ENCODE measurements at places on chromosomes 6 and 20.

- no peak for DNase-seq
These were observed 46.3 kb downstream of the CYP39A1 start for GRCh38 chr6:46606338-46606737.

- DNase-seq: no peak
These were observed 23.5 kb downstream of the PLEKHG1 start for GRCh38 chr6:150622941-150623874.

DNA sequence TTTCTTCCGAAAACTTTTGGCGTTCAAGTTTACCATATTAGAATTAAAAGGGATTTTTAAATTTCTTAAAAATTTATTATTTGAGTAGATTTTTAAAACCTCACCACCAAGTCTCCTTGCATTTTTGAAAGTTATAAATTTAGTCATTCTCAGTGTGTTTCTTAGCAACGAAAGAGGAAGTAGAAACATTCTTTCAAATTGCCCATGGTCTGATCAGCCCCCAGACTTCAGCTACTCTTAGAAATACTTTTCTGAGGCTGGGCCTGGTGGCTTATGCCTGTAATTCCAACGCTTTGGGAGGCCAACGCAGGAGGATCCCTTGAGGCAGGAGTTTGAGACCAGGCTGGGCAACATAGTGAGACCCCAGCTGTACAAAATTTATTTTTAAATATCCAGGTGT lies 15.1 kb upstream of the RTF2 start:
- peak; percentile 2 for DNase-seq

GRCh38 chr6:100259865-100260264 lies 204.9 kb downstream of the SIM1 start:
- no peak for DNase-seq

DNA sequence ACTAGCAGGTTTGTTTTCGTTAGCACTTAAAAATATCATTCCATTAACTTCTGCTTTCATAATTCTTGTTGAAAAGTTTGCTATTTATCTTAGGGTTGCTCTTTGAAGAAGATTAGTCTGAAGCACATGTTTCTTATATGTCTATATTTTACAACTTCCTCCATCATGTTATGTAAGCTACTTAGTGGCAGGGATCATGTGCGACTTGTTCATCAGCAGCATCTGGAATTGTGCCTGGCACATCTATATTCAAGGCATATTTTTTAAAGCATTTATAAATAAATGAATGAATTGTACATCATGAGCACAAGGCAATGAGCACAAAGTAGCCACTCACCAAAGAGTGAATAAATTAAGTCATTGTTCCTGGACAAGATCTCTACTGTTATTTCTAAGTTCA lies 187.2 kb upstream of the COL21A1 start:
- no peak for DNase-seq

- no peak for DNase-seq
These were observed 4.4 kb downstream of the CAP2 start for GRCh38 chr6:17397764-17398194.

DNA sequence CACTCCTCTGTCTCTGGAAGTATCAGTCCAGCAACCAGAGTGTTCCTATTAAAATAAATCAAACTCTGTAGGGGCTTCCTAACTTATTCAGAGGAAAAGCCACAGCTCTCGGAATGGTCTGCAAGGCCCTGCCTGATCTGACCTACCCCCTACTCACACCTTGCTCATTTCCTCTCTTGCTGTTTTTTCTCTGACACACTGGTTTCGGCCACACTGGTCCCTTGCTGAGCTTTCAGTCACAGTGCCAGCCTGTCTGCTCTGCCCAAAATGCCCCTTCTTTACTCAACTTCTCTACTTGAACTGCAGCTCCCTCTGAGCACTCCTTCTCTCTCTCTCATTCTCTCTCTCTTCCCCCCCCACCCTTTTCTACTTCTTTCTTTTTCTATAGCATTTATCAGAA lies 430.2 kb downstream of the UTRN start:
- no peak for DNase-seq

DNA sequence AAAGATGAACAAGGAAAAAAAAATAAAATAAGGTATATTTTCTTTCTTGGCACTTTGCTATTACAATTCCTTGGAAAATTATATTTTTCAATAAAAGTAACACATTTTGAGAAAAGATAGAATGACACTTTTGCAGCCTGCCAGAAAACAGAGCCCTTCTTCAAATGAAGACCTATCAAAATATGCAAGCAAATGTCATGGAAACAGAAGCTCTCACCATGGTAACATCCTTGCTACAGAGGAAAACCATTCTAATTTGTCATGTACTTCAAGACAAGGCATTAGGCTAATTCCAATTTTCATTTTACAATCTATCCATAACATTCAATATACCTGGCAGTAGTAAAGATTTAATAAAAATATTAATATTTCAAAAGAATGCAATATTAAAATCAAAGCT lies 177.9 kb downstream of the RNGTT start:
- no peak for DNase-seq

- no peak for DNase-seq
These were observed 538 bp downstream of the TTLL9 start for GRCh38 chr20:31870726-31871617.

DNA sequence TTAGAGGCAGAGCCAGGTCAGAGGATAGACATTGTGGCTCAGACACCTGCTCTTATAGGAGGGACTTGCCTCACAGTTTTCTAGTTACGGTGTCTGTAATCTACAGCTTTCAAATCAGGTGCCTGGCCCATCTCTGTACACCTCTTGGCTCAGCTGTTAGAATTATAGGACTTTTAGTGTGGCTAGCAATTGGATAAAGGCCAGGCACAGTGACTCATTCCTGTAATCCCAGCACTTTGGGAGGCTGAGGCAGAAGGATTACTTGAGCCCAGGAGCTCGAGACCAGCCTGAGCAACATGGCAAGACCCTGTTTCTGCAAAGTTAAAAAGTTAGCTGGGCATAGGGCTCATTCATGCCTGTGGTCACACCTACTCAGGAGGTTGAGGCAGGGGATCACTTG lies 20.0 kb downstream of the BRPF3 start:
- no peak for DNase-seq

GRCh38 chr20:37357481-37358365 lies 11.8 kb downstream of the SRC start:
- DNase-seq: peak; percentile 33

GRCh38 chr6:21087188-21087587 lies 506.4 kb upstream of the SOX4 start:
- no peak for DNase-seq

DNA sequence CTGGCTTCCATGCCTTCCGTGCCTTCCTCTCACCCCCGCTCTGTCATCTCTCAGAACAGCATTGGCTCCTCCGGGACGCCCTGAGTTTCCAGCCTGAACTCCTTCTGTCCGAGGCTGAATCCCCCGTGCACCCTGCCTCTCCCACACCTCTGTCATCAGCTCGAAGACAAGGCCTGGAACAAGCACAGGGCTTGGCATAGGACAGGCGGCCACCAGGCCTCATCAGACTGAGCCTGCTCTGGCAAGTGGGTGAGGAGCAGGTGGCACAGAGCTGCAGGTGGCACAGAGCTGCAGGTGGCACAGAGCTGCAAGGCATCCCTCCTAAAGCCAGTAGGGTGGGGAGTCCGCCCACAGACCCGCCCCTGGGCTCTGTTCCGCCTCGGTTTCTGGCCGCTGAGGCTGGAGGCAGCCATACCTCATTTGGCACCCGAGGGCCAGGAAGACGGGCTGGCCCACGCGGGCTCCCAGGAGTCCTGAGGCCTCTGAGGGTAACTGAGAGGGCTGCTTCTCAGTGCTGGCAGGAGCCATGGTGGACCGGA lies 60.2 kb downstream of the EZR start:
- DNase-seq: no peak

GRCh38 chr6:108243836-108244235 lies 17.0 kb downstream of the SNX3 start:
- DNase-seq: no peak

GRCh38 chr6:98583506-98583905 lies 250.9 kb upstream of the POU3F2 start:
- DNase-seq: no peak

- no peak for DNase-seq
These were observed 78.0 kb upstream of the AFDN start for GRCh38 chr6:167748458-167749379.

- DNase-seq: no peak
These were observed 934.4 kb downstream of the HACE1 start for GRCh38 chr6:103925317-103925716.
